Stimulated activated CD8-positive, alpha-beta memory T cell treated with anti-CD3 and anti-CD28 coated beads, Interleukin-4, amount 100 ng/mL, for 4 hours (primary cell): ENCODE measurements at places on chromosomes 16 and 17.

GRCh38 chr17:7886227-7887037, 2.2 kb upstream of the CHD3 start:
- peak; percentile 11 for DNase-seq

- no peak for DNase-seq
Measured at GRCh38 chr16:86748652-86749051, 170.3 kb downstream of the FOXL1 start.

DNA sequence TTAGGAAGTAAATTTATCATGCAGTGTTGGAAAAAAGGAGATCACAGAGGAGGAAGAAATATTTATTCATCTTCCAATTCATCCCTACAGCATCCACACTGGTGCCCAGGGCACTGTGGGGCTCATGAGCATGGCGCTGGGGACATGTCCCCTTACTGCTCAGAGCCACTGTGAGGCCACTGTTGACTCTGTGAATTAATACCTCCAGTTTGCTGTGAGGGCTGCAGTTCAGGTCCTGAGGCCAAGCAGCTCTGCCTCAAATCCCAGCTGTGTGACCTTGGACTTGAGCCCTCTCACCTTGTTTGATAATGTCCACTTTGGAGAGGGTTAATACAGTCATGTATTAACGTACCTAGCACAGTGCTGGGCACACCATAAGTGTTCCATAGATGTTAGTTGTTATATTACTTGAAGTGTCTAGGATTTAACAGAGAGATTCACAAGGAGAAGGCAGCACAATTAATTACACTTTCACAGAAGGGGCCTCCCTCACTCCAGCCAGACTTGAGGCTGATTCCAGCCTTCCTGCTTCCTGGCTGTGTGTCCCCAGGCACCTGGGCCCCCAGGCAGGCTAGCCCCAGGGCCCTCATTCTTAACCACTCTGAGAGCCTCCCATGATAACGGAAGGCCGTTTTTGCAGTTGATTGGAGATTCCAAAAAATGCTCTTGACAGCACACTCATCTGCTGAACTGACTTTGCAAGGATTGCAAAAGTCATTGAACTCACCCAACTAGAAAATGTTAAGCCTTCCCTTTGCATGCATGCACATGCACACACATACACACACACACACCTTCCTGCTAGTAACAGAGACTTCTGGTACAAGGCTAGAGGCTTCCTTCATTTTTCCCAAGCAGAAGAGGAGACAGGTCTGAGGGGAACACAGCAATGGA, 29.4 kb downstream of the KATNIP start:
- no peak for DNase-seq

DNA sequence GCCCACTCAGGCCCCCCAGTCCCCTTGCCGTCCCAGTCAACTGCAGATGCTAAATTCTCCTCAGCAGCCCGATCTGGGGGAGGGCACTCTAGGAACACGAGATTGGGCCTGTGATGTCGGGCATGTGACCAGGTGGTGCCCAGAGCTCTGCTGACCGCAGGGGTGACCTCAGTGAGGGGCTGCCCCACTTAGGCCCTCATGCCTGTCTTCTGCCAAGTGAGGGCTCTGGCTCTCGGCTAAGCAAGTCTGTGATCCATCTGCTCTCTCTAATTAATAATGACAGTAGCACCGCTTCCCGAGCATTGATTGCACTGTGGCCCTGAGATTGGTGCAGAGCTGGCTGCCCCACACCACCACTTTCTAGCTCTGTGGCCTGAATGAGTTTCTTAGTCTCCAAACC, 138.8 kb downstream of the MRM1 start:
- no peak for DNase-seq

DNA sequence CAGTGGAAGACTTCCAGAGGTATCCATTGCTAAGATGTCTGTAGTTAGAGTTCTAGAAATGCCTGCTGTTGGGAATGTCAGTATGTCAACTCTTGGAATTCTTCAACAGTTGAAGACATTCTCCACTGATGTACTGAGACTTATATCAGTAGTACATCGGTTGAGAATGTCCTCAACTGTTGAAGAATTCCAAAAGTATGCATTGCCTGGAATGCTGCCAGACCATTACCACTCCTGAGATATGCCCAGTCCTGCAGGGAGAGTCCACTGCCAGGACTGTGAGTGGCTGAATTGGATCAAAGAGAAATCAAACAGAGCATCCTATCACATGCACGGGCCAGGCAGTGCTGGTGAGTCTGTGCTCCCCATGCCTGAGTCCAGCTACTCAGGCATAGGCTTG, 42.0 kb downstream of the IL21R start:
- no peak for DNase-seq

DNA sequence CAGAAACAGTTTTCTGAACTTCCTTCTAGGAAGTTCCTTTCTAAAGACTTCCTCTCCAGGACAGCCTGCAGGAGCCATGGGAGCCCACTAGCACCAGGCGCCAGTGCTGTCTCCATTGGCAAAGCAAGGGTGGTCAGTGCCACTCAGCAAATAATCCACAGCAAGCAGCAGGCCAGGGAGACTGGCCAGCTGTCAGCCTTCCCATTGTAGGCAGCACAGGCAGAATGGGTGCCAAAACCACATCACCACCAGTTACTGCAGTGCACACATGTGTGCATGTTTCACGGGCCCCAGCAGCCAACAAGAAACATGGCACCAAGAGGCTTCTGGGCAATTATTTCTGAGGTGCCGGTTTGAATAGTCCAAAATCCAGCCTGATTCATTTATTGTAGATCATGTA, 26.7 kb downstream of the DNASE1 start:
- no peak for DNase-seq

GRCh38 chr16:84502075-84502474, 2.4 kb downstream of the MEAK7 start:
- no peak for DNase-seq

- DNase-seq = no peak
Measured at GRCh38 chr16:23615805-23616204, 19.7 kb upstream of the NDUFAB1 start.

- DNase-seq = no peak
Measured at GRCh38 chr17:82698974-82699442, 510 bp upstream of the RAB40B start.

DNA sequence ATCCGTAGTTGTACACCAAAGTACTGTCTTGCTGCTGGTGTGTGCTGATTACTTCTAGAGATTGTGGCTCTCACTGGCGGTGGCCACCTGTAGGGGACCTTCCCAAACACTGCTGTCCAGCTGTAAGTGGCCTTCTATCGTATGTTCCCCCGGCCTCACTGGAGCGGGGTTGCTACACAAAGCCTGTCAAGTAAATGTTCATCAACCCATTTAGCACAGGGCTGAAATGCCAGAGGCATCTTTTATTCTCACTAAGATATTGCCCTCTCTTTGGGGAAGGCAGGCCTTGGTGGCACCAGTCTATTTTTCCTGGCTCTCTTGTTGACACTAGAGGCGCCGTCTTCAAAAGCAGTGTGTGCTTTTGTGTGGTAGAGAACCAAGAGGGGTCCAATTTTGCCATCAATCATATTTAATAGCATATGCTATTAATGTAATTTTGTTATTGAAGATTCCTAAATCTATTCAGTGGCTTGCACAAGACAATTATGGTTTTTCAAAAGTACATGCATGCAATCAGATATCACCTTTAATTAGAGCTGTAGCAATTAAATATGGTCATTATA, 514.4 kb upstream of the SALL1 start:
- DNase-seq = no peak
